ENCODE measurements at places on chromosomes 11 and 22.

- DNase-seq = peak; percentile 40
Measured at GRCh38 chr11:86099874-86100273, 31.0 kb upstream of the PICALM start.

DNA sequence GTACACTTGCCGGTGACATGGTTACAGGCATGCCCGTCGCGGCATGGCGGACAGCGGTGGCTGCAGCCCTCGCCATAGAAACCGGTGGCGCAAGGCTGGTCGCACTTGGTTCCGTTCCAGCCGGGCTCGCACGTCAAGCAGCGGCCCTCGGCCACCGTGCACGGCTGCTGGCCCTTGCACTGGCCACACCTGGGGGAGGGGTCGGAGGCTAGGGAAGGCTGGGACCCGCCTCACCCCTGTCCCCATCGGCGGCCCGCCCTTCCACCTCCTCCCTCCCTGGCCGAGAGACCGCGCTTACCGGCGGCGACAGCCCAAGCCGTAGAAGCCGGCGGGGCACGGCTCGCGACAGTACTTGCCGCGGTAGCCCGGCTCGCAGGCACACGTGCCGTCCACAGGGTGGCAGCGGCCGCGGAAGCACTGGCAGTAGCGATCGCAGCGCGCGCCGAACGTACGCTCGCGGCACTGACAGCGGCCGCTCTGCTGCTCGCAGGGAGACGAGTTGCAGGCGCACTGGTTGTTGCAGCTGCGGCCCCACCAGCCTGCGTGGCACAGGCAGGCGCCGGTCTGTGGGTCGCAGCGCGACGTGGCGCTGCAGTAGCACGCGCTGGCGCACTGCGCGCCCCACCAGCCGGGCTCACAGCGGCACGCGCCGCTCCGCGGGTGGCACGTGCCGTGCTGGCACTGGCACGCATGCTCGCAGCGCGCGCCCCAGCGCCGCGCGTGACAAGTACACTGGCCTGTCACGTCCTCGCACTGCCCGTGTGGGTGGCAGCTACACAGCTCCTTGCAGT lies 6.7 kb downstream of the SCARF2 start:
- DNase-seq = peak; percentile 57

DNA sequence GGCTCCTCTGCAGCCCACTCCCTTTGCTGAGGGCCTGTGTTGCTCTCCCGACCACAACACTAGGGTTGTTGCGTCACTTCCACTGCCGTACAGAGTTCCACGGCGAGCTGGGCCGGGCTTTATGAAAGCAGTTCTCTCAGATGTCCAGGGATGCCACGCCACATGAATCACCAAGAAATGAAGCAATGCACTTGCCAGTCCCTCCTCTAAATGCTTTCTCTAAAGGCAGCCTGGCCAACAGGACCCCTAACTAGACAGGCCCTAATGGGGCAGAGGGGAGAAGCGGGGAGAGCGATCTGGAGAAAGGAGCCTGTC lies 188.7 kb downstream of the CTTN start:
- DNase-seq = no peak

DNA sequence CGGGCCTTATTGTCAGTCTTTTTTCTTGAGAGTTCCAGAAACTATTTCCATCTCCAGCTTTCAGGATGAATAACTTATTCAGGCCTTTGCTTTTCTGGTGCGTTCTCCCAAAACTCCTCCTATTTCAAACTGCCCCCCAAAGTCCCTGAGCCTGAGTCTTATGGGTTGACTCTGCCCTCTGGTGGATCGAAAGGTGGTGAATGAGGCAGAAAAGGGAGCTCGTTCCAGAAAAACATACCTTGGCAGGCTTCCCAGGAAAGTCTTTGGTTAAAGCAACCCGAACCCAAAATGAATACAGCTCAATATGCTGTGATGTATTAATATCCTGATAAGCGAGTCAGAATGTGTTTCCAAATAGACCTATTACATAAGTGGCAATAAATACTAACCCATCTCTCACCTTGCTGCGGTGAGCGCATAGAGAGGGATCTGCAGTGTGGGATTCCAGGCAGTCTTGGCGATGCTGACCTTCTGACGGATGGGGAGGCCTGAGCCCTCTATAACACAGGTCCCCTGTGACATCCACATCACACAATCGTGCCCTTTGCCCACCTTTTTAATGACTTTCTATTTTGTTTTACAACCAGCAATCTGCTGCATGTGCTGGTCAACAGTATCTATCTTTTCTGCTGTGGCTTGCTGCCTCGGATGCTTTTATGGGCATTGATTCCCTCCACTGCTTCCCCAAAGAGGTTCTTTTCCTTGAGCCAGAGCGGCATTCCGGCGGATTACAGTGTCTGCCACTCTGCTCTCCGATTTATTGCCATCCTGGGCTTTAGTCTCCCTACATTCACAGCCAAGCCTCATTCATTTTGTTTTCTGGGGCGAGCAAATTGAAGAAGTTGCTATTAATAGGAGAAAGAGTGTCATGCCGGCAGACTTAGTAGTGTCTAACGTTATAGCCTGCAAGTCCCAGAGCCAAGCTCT lies 756.8 kb downstream of the NTM start:
- peak; percentile 66 for DNase-seq

DNA sequence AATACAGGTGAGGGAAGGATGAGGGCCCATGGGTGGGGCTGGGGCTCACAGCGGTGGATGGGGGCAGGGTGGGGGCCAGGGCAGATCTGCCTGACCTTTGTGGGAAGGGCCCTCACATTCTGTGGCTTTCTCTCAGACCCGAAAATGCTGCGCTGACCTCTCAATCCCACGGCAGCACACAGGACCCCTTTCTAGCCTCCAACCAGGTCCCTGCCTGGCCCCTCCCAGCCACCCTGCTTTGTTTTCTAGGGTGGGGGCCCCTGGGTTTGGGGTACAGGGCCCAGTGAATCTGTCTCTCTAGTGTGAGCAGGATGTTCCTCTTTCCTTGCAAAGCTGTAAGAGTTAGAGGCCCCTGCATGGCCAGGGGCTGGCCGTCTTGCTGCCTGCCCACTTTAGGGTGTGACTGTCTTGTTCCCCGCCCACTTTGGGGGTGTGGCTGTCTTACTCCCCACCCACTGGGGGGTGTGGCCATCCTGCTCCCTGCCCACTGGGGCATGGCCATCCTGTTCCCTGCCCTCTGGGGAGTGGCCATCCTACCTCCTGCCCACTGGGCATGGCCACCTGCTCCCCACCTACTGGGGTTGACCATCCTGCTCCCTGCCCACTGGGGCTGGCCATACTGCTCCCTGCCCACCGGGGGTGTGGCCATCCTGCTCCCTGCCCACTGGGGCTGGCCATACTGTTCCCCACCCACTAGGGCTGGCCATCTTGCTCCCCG lies 11.5 kb downstream of the PARVG start:
- DNase-seq = peak; percentile 70

GRCh38 chr22:36134182-36134581 lies 26.4 kb downstream of the APOL3 start:
- no peak for DNase-seq

DNA sequence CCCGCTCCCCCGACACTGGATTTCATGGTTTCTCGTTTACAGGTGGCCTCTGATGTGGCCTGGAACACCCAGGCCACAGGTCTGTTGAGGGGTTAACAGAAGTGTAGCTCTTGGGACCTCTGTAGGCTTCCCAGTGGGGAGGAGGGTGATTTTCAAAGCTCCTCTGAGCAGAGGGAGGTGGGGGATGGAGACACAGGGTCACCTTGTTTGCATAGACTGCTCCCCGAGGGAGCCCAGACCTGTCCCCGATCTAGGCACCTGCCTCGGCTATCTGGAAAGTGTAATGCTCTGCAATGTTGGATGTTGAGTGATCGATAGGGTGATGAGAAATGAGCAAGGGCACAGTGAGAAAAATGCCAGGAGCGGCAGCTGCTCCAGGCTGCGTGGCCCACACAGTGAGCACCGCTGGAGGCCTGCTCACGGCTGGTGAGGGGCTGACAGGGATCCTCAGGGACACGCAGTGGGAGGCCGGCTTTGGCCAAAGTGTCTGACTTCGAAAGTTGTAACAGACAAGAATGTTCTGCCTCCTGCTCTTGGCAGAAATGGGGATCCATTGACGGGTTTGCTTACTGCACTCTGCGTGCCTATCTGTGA lies 594.1 kb downstream of the BRD1 start:
- DNase-seq = no peak

DNA sequence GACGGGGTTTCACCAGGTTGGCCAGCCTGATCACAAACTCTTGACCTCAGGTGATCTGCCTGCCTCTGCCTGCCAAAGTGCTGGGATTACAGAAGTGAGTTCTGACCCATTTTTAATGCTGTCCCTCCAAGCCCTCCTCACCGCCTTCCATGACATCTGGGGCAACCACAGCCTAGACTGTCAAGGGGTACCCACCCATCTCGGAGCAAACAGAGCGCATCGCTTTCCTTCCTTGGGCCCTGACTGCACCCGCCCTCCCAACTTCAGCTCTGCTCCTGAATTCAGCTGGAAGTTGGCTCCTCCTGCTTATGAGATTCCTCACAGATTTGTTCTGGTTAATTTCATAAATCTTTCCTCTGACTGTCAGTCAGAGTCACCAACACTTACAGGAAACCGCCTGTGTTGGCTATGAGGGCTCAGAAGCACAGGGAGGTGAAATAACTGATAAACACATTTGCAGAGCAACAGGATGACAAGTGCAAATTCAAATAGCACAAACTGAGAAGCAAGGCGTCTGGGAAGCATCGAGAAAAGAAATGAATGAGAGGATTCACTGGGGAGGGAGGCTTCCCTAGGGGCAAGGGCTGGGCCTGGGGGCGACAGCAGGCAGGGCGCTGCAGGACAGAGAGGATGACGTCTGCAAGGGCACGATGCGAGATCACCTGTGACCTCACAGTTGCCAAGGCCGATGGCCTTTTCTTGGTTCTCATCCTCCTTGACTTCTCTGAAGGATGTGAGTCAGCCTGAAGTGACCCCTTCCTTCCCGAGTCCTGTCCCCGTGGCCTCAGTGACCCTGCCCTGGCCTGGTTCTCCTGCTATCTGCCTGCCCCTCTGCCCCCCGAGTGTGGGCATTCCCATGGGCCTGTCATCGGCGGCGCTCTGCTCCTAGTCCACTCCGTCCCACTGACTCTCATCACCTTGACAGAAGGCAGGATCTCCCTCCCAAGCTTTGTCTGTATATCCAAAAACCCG lies 6.1 kb downstream of the IFT27 start:
- DNase-seq = no peak

DNA sequence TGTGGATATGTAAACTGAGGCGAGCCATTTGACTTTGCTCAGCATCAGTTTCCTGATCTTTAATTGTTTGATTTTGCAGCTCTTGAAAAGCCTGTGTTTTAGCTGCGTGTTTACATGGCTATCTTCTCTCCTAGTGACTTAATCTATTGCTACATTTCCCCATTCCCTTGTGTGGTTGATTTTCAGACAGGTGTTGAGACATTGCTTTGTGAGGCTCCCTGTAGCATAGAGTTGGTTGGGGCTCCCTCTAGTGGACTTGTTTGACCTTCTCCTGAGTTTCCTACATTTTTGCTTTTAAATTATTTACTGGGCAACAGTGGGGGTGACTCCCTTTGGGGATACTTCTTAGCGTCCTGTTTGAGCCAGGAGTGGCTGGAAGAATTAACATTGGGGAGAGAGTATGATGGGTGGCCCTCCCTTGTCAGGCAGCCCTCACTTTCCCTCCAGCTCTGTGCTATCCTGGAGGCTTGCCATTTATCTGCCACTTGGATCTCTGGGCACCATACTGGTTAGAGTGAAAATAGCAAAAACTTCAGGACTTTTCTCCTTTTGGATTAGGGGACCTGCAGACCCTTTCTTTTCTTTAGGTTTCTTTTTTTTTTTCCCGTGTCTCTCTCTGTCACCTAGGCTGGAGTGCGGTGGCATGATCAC lies 9.2 kb upstream of the CBL start:
- peak; percentile 81 for DNase-seq

DNA sequence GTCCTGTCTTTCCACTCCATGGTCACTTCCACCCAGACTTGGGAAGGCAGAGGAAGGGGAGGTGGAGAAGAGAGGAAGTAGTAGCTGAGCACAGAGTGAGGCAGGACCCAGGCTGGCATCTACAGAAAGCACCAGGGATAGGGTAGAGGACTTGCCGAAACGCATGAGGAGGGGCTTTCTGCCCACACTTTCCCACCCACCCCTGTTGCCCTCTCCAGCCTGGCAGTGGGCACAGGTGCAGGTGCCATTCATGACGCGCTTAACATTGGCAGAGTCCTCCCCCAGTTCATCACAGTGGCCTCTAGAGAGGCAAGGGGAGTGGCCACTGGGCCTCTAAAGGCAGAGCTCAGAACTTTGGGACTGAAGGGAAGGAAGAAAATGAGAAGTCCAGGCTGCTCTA lies 81.9 kb downstream of the FEZ1 start:
- DNase-seq = no peak

DNA sequence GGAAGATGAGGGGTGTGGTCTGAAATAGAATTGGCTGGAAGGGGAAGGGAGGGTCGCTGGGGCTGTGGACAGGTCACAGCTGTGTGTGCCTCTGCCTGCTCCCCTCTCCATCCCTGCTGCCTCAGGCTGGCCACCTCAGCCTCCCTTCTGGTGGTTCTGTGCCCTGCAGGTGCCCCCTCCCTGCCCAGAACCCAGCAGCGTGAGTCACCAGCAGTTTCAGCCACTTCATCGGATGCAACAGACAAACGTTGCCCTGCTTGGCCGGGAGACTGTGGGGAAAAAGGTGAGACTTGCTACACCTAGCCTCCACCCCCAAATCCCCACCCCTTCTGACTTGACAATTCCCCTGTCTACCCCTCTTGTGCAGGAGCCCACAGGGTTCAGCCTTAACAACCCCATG lies 21.8 kb upstream of the LRRC10B start:
- no peak for DNase-seq

- no peak for DNase-seq
Measured at GRCh38 chr11:117834068-117834810, 9.7 kb upstream of the FXYD2 start.

- no peak for DNase-seq
Measured at GRCh38 chr11:130168105-130168504, 8.5 kb downstream of the ST14 start.

DNA sequence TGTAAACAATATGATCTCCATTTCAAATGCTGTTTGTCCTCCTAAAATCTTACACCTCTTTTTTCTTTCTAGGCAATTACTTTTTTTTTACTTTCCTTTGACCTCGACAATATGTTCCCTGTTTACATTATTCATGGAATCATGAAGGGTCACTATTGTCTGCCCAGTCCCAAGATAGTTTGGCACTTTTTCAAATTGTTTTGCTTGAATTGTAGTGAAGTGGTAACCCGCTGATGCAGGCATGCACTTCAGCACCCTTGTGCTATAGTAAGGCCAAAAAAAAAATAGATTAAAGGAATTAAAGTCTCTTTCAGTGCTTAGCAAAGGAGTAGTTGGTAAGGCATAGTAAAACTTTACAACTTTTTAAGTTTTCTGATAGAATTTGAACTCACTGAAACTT lies 90.9 kb downstream of the PAX6 start:
- DNase-seq = no peak

GRCh38 chr11:65254724-65255123 lies 7.0 kb upstream of the POLA2 start:
- DNase-seq = no peak

Measured in SK-N-SH (cell line).